ENCODE measurements at places on chromosomes 1 and 21.
A peak's percentile ranks its signal among the peaks of the same experiment; 100 is the strongest.

- peak; percentile 80 for DNase-seq
Observed at GRCh38 chr1:59730759-59731478, 83.8 kb upstream of the HOOK1 start.

DNA sequence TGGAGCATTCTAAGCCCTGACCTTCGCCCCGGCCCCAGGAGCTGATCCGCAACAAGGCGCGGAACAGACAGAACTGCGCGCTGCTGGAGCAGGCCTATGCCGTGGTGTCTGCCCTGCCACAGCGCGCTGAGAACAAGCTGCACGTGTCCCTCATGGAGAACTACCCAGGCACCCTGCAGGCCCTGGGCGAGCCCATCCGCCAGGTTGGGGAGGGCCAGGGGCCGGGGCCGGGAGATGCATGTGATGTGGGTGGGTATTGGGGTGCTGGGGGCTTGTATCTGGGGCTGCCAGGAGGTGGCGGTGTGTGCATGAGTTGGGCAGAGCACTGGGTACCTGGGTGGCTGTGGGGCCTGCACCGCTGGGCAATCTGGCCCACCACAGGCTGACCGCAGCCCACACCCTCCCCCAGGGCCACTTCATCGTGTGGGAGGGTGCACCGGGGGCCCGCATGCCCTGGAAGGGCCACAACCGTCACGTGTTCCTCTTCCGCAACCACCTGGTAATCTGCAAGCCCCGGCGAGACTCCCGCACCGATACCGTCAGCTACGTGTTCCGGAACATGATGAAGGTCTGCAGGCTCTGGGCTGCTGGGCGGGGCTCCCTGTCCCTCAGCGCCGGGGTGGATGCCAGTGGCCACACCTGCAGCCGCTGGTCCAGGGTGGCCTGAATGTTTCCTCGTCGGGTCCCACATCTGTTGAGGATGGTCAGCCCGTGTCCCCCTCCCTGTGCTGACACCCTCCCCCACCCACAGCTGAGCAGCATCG, 65.8 kb downstream of the TRIM11 start:
- DNase-seq: no peak

DNA sequence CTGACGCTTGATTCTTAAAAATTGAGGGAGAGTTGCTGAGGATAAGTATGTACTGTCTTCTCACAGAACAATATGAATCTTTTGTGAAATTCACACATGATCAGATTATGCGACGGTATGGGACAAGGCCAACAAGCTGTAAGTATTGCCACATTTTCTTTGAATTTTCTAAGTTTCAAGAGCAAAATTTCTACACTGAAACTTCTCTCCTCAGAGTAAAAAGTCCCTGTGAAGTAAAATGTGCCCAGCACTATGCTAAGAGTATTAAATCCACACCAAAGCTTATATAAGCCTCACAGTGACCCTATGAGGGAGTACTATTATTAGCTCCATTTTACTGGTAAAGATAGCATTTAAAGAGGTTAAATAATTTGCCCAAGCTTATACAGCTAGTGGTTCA, 12.2 kb downstream of the AKIRIN1 start:
- no peak for DNase-seq

- no peak for DNase-seq
Observed at GRCh38 chr1:246794828-246795671, 70.8 kb downstream of the SCCPDH start.

DNA sequence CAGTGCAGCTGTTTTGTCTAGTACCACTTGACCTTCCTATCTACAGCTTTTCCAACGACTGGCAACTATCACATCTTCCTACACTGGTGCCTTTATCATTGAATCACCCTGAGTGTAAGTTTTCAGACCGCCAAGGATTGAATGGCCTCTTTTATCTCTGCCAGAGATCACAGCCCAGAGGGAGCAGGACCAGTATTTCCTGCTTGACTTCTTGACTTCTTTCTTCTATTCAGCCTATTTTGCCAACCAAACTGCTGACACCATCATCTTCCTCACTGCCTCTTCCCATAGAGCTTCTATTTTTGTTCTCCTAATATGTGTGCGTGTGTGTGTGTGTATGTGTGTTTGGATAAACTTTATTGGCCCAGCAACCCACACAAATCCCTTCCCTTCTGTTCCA, 53.8 kb downstream of the SERBP1 start:
- no peak for DNase-seq

GRCh38 chr1:179785031-179785431, 41.9 kb downstream of the FAM163A start:
- DNase-seq: no peak

DNA sequence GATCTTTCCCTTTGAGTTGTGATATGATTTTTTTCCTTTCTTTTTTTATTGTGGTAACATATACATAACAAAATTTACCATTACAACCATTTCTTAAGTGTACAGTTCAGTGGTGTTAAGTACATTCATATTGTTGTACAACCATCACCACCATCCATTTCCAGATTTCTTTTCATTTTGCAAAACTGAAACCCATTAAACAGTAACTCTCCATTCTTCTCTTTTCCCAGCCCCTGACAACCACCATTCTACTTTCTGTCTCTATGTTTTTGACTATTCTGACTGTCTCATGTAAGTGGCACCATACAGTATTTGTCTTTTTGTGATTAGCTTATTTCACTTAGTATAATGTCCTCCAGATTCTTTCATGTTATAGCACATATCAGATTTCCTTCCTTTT, 30.3 kb downstream of the CEP350 start:
- DNase-seq: no peak

DNA sequence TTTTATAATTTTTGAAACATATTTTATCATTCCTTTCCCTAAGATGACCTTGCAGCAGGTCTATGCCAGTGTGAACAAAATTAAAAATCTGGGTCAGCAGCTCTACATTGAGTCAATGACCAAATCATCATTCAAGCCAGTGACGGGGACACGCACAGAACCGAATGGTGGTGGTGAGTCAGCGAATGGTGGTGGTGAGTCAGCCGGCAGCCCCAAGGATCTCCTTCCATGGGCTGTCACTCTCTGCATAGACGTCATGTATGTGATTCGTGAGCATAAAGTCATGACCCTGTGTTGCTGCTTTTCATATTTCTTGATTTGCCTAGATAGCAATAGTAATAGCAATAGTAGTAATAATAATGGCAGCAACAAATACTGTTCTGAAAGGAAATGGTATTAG, 26.3 kb downstream of the PER3 start:
- peak; percentile 24 for DNase-seq

GRCh38 chr1:247822060-247822459, 1.9 kb downstream of the OR14A16 start:
- DNase-seq: no peak

DNA sequence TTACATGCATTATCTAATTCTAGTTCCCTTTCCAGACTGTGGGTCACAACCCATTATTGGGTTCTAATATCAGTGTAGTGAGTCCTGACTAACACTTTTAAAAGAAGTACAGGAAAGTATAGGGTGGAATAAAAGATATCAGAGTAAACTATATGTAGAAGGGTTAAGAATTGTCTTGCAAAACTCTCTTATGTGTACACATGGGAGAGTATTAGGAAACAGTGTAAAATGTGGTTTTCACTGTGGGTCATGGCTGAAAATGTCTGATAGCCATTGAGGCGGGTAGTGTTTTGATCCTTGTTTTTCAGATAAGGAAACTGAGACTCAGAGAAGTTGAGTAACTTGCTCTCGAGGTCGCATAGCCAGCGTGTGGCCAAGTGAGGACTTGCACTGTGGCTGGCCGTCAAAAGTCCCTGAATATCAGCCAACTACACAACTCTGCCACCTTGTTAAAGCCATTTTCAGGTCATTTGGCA, 18.5 kb upstream of the MTARC1 start:
- DNase-seq: no peak

- no peak for DNase-seq
Observed at GRCh38 chr1:111236379-111236778, 8.9 kb downstream of the CHI3L2 start.

DNA sequence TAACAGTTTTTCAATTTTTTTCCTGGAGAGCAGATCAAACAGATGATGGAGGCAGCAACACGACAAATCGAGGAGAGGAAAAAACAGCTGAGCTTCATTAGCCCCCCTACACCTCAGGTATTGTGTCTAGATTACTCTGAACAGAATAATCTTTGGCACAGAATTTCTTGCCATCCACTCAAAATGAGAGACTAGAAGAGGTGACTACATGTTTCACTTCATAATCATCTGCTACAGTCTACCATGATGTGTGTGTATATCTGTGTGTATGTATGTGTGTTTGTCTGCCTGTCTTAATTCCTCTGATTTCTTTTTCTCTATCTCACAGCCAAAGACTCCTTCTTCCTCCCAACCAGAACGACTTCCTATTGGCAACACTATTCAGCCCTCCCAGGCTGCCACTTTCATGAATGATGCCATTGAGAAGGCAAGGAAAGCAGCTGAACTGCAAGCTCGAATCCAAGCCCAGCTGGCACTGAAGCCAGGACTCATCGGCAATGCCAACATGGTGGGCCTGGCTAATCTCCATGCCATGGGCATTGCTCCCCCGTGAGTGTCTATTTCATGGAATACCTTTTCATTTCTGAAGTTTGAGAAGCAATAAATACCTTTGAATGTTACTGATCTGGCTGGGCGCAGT, 11.4 kb downstream of the PRPF3 start:
- DNase-seq: no peak

DNA sequence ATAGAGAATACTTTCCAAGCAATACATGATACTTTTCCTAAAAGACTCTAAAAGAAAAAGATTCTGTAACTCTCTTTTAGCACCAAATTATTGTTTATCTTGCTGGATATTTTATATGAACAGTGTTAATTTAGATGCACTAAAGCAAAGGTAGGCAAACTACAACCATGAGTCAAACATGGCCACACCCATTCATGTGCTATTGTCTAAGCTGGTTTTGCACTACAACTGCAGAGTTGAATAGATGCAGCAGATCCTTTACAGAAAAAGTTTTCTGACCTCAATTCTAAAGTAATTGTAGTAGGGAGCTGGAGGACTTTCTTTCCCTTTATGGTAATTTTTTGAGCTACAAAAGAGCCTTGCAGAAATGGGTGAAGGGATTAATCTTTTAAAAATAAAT, 19.4 kb downstream of the BLZF1 start:
- no peak for DNase-seq

- DNase-seq: no peak
Observed at GRCh38 chr1:234737967-234738314, 128.0 kb upstream of the IRF2BP2 start.

DNA sequence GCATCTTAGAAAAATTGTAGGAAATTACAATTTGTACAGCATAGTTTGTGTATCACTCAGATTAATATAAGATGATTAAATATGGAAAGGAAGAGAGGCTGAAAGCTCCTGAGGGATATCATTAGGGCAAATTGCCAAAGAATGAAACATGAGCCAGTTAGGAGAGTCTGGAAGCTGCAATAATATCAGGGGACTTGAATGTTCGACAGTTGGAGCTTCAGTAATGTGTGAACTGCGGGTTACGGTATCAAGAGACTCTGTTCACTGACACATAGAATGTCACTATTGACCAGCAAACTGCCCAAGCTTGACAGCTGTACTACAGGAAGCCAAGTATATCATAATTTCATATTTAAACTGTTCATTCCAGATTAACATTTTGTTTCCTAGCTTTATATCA, 157.2 kb downstream of the DENND1B start:
- DNase-seq: no peak

- no peak for DNase-seq
Observed at GRCh38 chr1:18557621-18558465, 72.8 kb upstream of the PAX7 start.

- peak; percentile 36 for DNase-seq
Observed at GRCh38 chr1:203625628-203626019, 1.0 kb upstream of the ATP2B4 start.

DNA sequence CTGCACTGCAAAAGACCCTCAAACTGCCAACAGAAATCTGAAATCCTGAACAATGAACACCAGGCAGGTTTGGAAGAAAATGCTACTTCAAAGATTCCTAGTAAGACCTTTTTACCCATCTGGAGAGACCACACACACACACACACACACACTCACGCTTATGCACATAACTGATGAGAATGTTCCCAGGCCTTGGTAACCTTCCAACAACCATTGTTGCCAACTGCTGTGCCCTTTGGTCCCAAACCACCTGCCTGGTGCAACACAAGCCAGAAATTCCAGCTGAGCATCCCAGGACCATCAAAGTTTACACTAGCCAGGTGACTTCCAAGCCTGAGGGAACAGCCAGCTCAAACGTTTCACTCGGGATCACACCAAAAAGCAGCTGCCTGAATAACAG, 56.9 kb downstream of the SEC16B start:
- DNase-seq: no peak

DNA sequence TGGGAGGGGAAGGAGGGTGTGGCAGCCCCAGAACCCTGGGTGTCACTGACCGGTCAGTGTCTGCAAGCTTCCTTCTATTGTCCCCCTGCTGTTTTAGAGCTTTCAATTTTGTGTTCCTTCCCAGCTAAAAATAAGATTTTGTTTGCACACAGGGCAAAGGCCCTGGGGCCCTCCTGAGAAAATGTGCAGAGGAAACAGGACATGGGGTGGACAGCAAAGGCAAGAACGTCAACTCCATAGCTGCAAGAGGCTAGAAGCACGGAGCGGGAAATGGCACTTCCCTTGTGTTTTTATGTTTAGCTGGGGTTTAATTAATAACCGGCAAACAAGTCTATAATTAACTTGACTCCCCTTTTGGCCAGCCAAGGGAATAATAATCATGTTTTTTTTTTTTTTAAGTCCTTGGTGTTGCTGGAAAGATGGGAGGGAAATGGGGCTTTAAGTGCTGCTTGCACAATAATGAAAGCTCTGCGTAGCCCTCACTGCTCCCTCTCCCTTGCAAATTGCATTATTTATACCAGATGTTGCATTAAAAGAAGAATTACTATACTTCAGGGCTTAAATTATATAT, 261.4 kb upstream of the USP24 start:
- DNase-seq: no peak

GRCh38 chr1:178706432-178706831, 18.6 kb upstream of the RALGPS2 start:
- DNase-seq: no peak

DNA sequence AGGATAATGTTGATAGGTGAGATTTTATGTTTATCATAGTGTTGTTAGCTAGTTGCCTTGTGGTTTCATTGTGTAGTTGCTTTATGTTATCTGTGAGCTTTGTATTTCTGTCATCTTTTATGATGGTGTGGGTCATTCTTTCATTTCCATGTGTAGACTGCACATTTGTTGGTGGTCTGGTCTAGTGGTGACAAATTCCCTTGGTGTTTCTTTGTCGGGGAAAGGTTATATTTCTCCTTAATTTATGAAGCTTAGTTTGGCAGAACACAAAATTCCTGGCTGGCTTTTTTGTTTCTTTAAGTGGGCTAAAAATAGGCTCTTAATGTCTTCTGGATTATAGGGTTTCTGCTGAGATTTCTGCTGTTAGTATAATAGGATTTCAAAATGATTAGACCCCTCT, 347.2 kb upstream of the ADAMTS5 start:
- no peak for DNase-seq

GRCh38 chr1:40877698-40878097, 15.5 kb upstream of the CITED4 start:
- DNase-seq: no peak

Measured in Panc1 (cell line).